NCI-H524 treated with DMSO at 0.1 percent for 48 hours (cell line): ENCODE measurements at places on chromosomes 4 and X.
A peak's percentile ranks its signal among the peaks of the same experiment; 100 is the strongest.

DNA sequence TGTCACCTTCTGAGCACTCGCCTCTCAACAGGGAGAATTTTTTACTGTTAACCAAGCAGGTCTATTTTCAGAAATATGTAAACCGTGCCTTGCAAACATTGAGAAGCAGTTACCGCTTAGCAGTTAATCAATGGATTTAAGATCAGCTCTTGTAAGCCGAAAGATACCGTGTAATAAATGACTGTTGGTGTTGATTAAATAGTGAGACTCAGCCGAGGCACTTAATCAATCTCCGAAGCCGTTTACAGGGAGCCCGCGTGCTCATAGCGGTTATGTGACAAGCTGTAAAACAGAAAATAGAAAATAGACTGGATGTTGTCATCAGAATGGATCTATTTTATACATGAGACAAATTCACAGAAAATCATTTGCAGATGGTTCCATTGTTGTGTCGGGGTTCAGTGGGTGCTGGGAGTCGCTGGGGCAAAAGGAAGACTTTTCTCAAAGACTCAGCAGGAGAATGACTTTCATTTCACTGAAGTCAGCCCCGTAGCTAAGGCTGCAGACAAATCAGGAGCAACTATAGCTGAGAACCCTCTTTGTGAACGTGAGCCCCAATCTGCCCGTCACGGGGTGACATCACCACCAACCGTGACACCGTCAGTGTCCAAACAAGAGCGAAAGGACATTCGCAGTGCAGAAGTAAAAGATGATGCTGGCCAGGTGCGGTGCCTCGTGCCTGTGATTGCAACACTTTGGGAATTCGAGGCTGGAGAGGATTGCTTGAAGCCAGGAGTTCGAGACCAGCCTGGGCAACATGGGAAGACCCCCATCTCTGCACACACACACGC is 275.3 kb downstream of the CRLF2 start:
- no peak for DNase-seq

GRCh38 chrX:135295238-135295943 is 13.9 kb upstream of the ETDC start:
- no peak for DNase-seq

DNA sequence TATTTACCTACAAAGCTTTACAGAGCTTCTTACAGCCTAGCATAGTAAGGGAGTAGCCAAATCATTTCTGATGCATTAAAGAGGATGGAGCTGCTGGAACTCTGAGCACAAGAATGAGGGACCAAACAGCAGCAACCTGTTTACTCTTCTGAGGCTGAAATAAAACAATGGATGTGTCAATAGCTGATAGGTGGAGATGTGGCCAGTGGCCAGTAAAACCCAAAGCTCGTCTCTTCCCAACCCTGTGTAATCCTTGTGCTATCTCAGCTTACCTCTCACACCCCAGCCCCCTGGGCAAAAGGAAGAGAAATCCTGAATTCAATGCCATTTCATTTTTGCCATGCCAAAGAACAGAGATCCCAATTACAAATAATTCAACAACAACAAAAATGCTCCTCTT is 446.7 kb upstream of the SMIM31 start:
- DNase-seq, result no peak

- no peak for DNase-seq
Measured at GRCh38 chrX:134694333-134695322, 36.4 kb upstream of the PLAC1 start.

DNA sequence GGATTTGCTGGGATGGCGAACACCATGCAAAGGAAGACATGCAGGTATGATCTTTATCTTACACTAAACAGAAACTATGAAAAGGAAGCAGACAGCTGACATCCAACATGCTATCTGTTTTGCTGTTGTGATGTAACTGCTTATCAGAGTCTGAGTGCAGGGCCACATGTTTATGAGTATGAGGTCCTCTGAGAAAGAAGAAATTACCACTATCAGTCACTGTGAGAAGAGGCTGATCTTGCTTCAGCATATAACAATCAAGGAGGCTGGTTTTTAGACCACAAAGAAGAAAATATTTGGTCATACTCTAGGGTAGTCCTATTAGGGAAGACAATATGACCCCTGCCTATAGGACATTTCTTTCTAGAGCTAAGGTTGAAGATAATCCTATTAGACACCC is 18.5 kb downstream of the CLGN start:
- no peak for DNase-seq

GRCh38 chrX:145609951-145610511 is 207.6 kb upstream of the SLITRK2 start:
- DNase-seq, result no peak

DNA sequence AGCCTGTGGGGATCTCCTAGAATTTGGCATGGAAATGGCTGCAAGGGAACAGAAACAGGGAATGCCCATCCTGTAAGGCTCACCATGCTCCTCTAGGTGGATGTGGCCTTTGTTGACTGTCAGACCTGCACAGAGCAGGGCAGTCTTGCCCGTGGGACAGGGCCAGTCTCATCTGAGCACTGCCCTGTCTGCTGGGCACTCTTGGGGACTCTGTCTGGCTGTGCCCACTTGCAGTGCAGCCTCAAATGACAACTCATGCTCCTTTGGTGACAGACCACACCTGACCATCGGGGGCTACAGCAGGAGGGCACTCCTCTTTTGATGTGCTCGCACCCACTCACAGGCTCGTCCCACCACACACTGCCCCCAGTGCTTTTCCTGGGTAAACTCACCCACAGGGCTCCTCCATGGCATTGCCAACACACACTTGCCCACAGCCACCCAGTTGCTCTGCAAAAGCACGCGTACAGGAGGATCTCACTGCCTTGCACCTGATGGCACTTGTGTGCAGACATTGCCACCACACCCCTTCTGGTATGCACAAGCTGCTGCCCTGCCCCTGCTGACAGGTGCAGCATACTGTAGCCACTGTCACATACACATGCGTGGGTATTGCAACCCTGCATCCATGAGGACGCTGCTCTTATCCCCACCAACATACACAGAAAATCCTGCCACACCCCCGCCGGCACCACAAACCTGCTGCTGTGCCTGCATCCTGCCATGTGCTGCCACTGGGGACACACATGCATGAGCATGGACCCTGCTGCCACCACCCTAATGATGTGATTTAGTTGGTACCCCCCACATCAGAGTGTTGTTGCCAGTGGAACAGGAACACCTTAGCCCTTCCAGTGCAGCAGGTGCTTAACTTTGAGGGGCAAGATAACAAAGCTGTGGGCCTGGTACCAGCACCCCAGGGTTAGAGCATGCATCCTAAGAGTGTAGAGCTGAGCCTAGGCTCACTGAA is 100.1 kb upstream of the ARHGEF9 start:
- no peak for DNase-seq

GRCh38 chr4:907691-908425 is 24.3 kb downstream of the GAK start:
- DNase-seq, result no peak

GRCh38 chr4:39987485-39987884 is 9.8 kb upstream of the PDS5A start:
- DNase-seq, result no peak

GRCh38 chr4:159144112-159144694 is 41.3 kb downstream of the RAPGEF2 start:
- DNase-seq, result no peak

DNA sequence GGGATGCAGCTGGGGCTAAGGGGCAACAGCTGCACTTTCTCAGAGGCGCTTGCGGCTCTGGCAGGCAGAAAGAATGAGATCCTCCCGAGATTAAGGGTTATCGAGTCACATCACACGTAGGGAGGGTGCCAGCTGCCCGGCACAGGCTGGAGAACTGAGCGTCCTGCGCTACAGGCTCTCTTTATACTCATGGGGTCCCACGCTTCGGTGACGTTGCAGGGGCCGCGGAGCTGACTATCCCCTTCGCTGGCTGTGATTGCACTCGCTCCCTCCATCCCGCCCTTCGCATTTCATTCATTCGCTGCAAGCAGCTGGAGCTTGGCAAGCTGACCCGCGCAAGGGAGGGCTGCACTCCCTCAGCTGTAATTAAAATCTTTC is at the start of gene TACR3:
Gene TACR3, minus strand, starts transcription at position 156 of the 378 bp plus-strand sequence. CDS start 310 bp downstream, outside the sequence.
- DNase-seq, result peak; percentile 7

DNA sequence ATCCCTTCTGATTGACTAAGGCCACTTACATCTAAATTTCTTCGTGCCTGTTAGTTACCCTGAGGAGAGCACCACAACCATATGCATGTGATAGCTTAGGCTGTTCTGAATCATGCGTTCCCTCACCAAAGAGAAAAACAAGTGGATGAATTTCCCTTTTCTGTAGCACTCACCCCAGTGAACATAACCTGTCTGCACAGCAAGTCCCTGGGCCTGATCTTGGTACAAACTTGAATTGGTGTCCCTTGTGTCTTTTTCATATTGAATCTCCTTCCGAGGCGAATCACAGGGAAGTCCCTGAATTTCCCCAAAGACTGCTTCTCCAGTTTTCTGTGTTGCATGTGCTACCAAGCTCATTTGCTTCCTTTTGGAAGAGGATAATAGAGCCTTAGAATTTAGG is 100.4 kb downstream of the KLHL8 start:
- no peak for DNase-seq

DNA sequence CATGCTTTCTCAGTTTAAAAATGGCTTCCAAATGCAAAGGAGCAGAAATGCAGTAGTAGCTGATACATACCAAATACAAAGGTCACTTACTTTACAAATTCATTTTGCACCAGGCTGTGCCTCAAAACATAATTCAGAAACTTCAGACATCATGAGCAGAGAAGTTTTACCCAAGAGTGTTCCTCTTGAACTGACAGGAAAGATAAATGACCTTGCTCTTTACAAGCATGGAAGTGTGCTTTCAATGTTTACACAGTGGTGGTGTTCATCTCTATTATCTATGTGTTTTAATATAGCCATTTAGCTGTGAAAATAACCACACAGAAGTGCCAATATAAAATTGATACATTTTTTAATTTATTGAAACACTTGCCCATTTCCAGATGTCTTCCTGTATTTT is 383.4 kb downstream of the ANKRD50 start:
- no peak for DNase-seq

- DNase-seq, result no peak
Measured at GRCh38 chr4:182338063-182338462, 94.9 kb downstream of the TENM3 start.

GRCh38 chrX:19889582-19890342 is 2.4 kb upstream of the SH3KBP1 start:
- DNase-seq, result no peak
